ENCODE measurements at places on chromosomes 3 and 15.

- no peak for DNase-seq
These were observed 22.2 kb upstream of the PCSK6 start for GRCh38 chr15:101511717-101512116.

DNA sequence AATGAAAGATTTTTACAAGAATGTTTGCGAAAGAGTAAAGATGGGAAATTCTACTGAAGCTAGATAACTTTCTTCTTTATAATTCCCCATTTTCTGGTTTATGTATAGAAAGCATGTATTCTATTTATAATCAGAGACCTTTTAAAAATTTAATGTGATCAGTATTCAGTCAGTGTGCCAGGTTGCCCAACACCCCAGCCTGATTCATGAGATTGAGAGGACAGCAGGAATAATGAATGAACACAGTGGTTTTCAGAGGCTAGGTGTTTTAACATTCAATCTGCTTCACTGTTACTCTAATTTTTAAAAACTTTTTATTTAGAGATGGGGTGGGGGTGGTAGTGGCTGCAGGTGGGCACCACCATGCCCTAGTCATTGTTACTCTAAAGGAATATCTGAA, 4.7 kb downstream of the WWTR1 start:
- DNase-seq: no peak

DNA sequence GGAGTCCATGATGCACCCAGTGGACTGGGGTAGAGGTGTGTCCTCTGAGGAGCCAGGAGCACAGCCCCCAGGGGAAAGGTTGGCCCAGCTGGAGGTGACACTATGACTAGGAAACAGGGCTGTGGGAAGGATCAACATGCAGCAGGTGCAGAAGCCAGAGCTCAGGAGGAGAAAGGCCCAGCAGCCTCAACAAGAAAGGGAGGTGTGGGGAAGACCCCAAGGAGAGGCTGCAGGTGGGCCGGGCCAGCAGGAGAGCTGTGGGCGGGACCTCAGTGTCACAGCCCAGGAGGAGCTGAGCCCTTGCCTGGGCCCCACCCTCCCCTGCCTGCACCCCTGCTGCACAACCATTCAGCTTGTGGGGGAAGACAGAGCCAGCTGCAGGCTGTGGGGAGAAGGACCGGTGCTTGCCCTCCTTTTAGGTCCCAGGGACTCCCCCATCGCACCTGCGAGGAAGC, 18.4 kb upstream of the KLF13 start:
- DNase-seq: no peak

DNA sequence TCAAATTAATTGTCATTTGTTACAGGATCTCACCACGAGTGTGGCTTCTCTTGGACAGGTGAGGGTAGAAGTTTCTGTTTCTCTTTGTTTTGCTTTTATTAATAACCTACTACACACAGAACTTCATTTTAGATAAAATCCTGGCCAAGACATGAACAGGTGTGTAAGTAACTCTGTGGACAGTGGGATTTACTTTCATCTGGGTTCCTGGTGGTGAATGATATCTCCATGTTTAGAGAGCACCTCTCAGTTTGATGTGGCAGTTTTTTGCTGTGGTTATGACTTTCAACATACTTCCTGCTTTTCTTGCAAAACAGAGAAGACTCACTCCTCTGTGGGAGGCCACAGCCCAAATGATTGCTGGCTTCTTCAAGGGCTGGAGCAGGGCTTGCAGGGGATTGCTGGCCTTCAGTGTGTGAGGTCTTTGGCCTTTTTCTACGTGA, 71.1 kb upstream of the XCR1 start:
- no peak for DNase-seq

- no peak for DNase-seq
These were observed 61.3 kb upstream of the GATM start for GRCh38 chr15:45439521-45440260.

DNA sequence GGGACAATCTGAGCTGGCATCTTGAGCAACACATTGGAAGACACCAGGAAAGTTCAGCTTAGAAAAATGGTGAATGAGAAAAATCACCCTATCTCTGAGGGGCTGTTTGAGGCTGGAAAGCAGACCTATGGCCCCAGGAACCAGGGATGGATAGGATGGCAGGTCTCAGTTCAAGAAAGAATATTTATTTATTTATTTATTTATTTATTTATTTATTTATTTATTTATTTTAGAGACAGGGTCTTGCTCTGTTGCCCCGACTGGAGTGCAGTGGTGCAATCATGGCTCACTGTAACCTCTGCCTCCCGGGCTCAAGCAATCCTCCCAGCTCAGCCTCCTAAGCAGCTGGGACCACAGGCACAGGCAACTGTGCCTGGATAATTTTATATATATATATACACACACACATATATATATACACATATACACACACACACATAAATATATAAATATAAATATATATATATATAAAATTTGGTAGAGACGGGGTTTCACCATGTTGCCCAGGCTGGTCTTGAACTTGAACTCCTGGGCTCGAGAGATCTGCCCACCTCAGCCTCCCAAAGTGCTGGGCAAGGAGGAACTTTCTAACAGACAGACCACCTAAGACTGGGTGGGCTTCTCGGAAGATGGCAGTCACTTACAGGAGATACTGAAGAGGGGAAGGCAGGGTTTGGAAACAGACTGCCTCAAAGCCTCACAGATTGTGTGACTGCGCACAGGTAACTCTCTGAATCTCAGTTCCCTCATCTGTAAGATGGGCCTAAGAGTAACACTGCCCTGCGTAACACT, 29.7 kb downstream of the CCDC13 start:
- DNase-seq: peak; percentile 1

DNA sequence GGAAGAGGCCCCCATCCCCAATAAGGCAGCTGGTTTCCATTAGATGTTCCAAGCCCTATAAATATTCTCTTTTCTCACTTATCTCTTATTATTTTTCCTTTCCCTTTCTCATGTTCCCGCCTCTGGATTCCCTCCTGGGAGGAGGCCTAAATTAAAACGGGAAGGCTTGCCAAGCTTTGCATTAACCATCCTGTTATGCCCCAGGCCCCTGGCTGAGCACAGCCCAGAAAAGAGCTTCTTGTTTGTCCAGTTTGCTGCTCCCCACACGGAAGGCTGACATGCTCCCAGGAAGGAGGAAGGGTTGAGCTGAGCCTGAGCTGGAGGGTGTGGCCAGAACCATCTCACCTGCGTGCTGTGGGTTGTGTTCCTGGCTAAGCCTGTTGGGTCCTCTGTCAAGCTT, 63.1 kb upstream of the BOC start:
- no peak for DNase-seq

GRCh38 chr3:55162031-55162795, 234.4 kb upstream of the LRTM1 start:
- DNase-seq: no peak

- no peak for DNase-seq
These were observed 2.0 kb upstream of the MELTF start for GRCh38 chr3:197031315-197032285.

DNA sequence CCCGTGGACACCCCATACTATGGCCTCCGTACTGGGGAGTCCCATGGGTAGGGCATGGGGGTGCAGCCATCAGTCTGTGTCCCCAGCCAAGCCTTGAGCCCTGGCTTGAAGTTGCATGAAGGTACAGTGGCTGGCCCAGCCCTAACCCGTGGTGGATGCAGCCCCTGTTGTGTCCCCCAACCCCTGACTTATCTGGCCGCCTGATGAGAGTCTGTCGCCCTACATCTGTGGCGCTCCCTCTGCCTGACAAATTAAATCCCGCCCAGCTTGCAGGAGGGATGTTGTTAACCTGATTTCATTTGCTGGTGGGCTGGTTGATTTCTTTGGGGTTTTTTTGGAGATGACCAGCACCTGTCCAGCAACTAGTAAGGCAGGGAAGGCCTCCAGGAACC, 186.1 kb downstream of the APBA2 start:
- DNase-seq: no peak

Data from endothelial cell (in vitro differentiated cells).